GF-D8 (cell line): ENCODE measurements at places on chromosomes 7 and 10.

- DNase-seq: no peak
Measured at GRCh38 chr10:14211610-14212009, 119.1 kb downstream of the FRMD4A start.

GRCh38 chr7:39291628-39292410 is 274.4 kb upstream of the YAE1 start:
- DNase-seq: no peak

GRCh38 chr7:22230238-22230637 is 126.7 kb downstream of the RAPGEF5 start:
- no peak for DNase-seq

DNA sequence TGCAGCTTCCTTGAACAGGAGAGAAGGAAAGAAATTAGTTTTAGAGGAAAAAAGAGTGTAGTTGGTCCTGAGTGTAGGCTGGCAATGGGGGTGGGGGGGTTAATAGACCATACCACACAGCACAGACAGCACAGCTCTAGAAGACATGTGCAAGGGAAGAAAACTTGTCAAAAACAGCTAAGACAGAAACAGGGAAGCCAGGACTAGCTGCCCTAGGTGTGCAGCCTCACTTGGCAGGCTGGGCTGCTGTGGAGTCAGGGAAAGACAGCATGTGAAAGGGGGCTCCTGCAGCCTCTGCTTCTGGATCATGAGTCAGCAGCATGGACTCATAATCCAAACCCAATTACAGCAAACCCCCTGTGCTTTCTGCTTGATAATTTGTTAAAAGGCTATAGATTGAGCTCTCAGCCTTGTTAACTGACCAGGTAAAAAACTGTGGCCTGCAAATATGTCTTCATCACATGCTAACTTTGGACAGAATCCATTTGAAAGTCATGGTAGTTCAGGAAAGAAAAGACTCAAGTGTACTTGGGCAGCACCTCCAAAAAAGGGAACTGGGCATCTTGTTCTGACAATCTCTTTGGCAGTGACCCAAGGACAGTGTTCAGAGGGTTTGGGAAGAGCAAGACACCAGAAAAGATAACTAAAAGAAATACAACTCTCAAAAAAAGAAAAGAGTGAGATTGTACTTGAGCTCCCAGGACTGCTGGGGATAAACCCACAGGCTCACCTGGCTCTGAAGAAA is 142.2 kb upstream of the VWC2 start:
- DNase-seq: no peak

DNA sequence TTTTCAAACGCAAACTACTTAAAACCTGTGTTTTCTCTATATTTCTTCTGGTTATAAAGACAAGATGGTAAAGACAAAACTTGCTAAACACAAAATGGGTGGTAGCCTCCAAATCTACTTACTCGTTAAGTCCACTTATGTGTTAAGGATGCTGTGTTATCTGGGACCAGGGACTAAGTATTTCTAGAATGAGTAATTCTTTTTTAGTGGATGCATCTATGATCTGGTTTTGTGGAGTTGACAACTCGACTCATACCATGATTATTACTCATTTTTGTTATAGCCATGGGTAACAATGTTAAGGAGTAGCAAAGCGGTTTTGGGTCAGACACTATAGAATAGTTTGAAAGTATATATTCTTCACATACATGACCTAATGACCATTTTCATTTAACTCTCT is 239.5 kb upstream of the FOXP2 start:
- no peak for DNase-seq

DNA sequence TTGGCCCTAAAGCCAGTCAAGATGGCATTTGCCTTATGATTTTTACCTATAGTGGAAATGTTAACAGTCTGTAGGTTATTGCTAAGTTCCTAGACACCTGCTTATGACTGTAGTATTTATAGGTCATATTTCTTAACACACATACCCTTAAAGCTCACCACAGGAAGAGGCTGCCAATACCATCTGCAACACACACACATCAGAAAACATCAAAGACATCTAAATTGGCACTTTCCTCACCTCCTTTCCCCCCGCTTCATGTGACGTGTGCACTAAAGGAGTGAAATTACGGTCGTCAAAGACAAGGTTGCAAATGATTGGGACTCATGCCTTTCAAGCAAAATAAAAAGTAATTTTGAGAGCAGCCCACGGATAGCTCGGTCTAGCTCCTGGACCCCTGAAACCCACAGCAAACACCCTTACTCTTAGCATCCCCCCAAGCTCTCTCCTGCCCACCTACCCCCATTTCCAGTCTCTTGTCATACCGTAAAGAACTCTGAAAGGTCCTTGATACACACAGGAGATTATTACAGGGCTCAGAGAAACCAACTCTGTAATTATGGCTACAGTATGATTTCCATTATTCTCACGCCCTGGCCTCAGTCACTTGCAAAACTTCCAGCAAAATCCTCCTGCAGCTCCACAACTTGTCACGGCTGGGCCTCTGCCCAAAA is 90.5 kb downstream of the PLXNA4 start:
- DNase-seq: no peak

GRCh38 chr7:96861-97260 is 95.5 kb upstream of the FAM20C start:
- DNase-seq: no peak

DNA sequence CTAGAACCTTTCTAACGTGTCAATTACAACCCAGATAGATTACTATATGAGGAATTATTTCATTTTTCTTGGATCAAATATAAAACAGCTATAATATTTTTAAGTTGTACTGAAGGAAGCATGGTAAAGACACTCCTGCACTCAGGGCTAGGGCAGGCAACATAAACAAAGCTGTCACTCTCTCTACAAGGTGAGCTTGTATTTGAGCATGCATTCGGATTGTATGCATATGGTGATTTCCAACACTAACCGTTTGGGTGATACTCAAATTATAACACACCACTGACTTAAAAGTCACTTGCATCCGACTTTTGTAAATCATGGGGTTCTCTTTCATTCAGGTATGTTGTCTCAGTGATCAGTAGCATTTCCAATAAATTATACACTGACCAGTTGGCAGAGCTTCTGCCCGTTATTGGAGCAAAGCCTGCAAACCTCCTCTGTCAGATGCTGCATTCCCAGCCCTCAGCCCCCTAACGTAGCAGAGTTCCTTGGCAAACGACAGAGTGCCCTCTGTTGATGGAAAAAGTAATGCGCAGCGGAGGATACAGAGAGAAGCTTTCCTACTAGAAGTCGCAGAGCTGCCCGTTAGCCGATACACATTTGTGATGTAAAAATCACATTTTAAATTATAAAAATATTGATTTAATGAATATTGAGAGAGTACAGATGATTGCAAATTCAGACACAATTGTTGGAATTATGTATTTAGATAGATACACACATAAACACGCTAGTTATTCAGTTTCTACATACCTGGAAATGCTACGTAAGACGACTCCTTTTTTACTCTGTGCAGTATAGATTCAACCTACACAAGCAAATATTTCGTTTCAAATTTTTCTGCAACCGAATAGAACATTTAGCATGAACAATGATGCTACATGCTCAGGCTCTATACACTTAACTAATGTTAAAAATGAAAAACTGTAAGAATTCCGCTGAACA is 173.9 kb upstream of the SP4 start:
- DNase-seq: no peak

DNA sequence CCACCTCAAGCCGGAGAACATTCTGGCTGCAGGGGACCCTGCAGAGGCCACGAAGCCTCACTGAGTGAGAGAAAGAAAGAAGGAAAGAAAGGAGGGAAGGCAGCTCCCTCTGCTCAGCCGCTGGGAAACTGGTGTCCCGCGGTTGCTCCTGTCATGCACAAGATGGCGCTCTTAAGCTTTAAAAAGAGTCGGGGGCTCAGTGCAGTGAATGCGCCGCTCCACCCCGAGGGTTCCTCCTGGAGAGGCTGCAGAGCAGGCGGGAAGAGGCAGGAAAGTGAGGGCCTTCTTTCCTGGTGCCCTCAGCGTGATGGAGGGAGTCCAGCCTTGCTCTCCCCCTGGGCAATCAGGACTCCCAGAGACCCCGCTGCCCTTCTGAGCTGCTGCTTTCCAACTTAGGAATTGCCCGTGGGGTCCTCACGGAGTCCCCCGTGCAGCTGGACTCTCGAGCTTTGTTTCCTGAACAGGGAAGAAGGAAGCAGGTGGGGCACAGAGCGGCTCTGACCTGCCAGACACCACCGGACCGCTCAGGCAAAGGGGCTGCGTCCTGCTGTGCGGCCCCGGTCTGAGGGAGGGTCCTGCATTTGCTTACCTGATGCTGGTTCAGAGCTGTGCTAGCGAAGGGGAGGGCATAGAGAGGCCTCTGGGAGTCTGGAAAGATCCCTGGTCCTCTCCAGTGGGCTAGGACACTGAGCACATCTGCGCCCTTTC is 141.9 kb upstream of the MKI67 start:
- DNase-seq: no peak

DNA sequence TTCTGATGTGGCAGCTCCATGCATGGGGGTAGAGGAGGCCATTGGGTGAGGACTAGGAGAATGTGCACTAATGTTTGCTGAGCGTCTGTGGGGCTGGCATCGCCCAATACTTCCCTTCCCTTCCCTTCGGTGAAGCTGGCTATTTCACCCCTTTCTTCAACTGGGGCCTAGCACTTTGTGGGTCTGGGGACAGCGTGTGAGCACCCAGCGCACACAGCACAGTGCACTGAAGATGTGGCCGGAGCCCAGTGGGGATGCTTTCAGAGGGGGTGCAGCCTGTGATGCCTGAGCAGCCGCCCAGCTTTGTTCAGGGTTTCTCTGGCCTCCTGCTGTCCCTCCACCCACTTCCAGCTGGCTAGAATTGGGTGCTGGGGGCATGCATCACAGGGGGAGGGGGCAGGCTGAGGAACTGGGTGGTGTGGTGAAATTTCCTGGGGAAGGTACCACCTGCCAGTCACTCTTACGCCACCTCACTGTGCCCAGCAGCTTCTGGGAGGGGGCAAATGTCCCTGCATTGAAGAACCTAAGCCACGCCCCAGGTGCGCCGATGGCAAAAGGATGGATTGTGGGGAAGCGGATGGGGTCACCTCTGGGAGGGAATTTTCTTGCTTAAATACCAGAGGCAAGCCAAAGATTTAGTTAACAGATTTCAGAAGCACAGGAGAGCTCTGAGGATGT is 45.5 kb downstream of the CLEC2L start:
- no peak for DNase-seq

DNA sequence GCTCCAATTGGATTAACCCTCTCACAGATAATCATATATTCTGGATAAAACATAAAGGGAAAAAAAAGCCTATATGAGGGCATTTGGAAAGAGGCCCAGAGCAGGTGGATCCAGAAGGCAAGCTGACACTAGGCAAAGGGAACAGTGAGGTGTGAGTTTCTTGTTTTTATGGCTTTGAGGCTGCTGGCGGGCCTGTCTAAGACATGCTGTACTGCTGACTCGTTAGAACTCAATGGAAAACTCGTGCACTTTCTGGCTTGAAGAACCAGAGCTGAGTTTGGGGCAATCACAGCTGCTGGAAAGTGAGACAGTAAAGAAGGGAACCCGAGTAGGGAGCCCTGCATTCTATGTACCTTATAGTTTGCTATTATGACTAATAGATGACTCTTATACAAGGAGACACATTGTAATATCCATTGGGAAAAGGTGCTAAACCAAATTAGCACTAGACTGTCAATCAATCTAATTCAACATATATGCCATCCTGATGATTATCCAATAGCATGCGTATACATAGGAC is 637.1 kb downstream of the GATA3 start:
- DNase-seq: no peak

GRCh38 chr7:29113384-29114102 is 32.8 kb downstream of the CPVL start:
- DNase-seq: no peak

DNA sequence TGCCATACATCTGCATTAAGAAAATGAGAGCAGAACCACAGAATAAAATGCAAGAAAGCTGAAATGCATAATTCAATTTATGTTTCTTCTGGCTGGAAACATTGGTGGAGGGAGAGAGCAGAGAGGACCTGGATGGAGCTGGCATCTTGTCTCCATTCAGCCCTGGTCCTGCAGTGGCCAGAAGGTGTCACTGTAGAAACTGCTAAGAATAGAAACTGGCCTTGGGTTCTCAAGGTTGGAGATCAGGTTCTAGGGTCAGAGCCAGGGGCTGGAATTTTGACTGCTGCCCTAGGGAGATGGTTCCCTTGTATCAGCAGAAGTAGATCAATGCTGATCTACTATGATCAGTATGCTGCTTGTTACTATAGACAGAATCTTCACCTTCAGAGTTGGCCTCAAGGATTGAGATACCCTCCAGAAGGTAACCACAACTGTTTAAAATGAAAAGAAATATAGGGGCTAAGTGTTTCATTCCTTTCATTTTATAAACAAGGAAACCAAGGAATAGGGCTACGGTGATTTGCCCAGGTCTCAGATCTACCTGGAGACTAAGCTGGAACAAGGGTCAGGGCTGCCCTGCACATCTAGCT is 13.1 kb downstream of the TAS2R41 start:
- DNase-seq: no peak

GRCh38 chr7:155351120-155351870 is 53.6 kb downstream of the INSIG1 start:
- no peak for DNase-seq

GRCh38 chr7:108234971-108235450 is 104.8 kb upstream of the LAMB4 start:
- peak; percentile 14 for DNase-seq

DNA sequence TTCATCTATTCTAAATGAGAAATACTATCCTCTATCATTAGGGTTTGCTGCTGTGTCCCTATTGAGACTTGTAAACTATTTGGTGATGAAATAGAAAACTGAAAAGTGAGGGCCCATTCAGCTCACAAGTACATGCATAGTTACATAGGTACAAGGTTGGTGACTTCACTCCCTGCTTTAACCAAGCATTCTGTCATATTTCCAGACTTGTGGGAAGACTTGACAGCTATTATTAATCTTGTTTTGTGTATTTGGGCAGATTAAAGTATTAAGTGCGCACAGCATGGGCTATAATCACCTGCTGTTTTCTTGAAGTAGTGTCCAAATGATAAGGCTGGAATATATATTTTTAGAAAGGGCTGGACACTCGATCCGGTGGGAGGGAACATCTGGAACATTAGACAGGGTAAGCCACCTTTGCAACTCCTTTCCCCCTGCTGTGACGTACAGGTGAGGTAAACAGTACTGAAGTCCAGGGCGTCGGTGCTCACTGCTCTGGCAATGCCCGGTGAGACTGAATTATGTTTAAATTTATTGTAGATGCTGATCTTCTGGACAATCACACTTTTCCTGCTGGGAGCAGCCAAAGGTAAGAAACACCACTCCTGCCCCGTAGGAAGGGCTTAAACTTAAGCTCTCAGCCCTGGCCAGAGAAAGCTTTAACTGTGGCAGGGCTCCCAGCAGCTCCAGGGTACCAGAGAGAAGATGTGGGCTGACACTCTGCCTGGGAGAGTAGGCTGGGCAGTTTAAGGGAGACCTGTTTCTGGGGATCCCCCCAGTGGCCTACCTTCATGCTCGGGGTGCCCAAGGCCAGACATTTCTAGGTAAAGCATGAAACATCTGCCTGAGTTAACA is at the start of gene PNLIPRP1:
Gene PNLIPRP1 (plus strand): TSS at position 370 of the 855 bp plus-strand sequence. CDS start 171 bp downstream, at position 541.
- no peak for DNase-seq

- no peak for DNase-seq
Measured at GRCh38 chr7:98252425-98253054, 508 bp upstream of the TECPR1 start.

GRCh38 chr7:2099048-2099957 is 133.4 kb downstream of the MAD1L1 start:
- peak; percentile 31 for DNase-seq
